Activated naive CD4-positive, alpha-beta T cell (primary cell): ENCODE measurements at places on chromosomes 7 and 10.

GRCh38 chr7:110337646-110338045 is 753.3 kb upstream of the LRRN3 start:
- DNase-seq = no peak

- no peak for DNase-seq
Measured at GRCh38 chr7:90605055-90605454, 8.9 kb downstream of the CDK14 start.

- no peak for DNase-seq
Measured at GRCh38 chr7:55130395-55131141, 111.8 kb downstream of the EGFR start.

GRCh38 chr7:156590212-156590611 is 50.4 kb upstream of the RNF32 start:
- DNase-seq = no peak

DNA sequence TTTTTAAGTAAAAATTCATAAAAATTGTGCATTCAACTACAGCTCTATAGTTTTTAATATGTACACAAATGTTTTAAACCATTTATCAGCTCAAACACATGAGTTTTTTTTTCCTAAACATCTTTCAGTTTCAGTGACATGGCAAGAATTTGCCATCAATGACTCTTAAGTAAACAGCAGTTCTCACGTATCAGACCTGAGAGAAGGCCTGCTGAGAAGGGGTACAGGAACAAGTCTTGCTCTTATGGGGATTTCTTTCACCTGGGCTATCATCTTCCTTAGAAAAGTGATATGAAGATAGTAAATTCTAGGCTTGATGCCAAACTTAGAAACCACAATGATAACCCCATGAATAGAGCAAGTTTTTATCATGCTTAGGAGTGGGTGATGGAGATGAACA is 467.8 kb downstream of the ARL4A start:
- DNase-seq = no peak

DNA sequence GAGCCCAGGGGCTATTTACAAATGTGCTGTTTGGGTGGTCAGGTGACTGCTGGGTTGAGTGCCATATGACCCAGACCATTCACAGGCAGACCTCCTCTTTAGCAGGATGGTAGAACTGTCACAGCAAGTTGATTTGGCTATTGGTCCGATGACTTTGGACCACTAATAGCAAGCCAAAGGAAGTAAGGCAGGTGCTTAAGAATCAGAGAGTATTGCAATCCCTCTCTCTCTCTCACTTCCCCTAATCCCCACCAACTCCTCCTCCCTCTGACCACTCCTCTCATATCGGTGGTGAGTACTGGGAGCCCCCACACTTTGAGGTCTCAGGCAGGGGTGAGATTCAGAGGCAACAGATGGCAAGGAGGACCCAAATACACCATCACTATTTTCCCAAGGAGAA is 165.3 kb downstream of the TRIL start:
- DNase-seq = no peak

- no peak for DNase-seq
Measured at GRCh38 chr7:19333706-19334105, 188.5 kb upstream of the FERD3L start.

GRCh38 chr7:6221340-6222319 is 50.8 kb downstream of the CYTH3 start:
- no peak for DNase-seq

DNA sequence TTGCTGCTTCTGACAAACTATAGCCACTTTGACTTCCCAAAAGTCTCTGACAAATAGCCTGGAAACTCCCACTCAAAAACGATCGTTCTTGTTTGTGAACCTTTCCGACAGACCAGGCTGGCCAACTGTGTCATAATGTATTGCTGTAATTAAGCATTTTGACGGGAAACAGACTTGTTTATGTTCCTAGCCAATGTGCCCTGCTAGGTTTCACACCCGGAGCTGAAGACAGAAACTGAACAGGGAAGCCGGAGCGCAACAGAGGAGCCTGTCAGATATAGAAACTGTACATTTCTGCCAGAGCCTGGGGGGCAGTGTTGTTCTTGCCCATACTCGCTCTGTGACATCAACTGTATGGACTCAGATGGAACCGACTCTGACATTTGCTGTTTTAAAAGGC is 55.3 kb upstream of the C7orf33 start:
- DNase-seq = no peak

DNA sequence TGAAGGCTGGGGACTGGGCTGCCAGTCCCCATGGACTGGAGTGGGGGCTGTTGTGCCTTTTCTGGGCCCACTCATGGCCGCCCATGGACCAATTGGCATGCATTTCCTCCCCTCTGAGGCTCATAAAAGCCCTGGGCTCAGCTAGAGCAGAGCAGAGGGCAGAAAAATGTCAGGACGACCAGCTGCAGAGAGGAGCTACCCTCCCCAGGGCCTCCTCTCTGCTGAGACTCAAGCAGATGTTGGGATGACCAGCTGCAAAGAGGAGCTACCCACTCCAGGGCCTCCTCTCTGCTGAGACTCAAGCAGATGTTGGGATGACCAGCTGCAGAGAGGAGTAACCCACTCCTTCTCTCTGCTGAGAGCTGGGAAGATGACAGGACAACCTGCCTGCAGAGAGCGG is 20.3 kb upstream of the NUB1 start:
- no peak for DNase-seq

GRCh38 chr10:86207226-86207625 is 159.4 kb downstream of the GRID1 start:
- no peak for DNase-seq

DNA sequence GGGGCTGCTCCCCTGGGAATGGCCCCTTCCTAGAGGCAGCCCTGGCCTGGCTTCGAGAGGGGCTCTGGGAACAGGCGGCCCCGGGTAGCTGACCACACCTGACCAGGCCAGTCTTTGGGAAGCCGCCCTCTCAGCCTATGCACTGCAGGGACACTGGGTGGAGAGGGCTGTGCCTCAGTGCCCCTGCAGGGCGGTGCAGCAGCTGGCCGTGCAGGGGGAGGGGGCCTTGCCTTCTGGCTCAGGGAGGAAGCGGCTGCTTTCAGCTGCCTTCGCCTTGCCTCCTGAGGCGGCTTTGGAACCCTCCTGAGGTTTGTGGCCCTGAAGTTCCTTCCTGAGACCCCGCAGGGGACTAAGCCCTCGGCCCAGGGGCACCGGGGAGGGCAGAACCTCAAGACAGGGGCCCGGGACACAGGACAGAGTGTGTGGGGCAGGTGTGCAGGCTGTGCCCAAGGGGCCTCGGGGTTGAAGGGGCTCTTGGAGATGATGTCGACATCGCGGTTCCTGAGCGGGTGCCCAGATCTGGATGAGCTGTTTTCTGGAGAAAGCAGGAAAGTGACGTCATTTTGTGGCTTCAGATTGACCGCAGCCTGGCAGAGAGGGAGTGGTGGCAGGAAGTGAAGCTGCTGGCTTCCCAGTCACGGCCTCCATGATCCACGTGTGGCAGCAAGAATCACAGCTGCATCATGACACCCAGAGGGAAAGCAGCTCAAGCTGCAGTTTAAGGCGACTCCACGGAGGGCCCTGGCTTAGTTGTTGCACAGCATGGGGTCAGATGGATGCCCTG is 17.7 kb downstream of the ADAM8 start:
- DNase-seq = no peak

DNA sequence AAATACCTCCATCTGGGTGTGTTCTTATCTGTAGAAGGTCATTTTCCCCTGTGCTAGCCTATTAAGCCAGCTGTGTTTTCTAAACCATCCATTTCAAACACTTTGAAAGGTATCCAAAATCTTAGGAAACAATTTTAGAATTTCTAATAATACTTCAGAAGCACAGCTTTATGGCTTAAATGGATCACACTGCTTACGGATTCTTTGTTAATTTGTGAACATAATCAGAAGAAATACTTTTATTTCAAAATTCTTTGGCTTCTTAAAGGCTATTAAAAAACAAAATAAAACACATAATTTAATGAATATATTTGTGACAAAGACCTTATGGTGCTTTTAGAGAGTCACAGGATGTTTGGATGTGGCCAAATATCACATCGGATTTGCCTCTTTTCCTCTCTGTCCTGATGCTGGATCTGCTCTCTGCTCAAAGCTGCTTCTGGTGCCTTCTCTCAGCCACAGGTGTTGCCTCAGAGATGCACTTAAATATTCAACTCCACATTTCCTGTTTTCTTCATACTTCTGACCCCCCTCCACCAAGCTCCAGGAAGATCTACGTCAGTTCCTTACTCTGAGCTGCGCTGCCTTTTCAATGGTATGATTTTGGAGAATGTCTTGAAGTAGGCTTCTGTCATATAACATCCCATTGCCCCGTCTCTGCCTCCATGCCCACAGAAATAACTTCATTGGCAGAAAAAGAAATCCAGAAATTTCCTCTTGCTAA is 230.6 kb downstream of the MLLT10 start:
- no peak for DNase-seq

- no peak for DNase-seq
Measured at GRCh38 chr7:45601816-45602540, 27.8 kb downstream of the ADCY1 start.

DNA sequence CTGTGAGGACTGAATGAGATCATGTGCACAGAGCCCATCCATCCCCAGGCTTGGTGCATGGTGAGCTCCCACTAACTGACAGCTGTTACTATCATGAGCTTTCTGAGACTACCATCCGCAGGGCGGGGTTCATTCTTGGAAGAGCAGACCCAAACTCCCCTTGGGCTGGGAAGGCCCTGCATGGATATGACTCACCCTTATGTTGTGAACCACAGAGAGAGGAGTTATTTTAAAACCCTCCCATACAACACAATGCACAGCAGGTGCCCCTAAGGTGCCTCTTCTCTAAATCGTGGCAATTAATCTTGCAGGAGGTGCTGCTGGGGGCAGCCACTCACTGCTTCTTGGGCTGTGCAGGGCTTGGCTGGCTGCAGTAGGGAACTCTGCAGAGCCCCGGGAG is 219.1 kb downstream of the GFRA1 start:
- no peak for DNase-seq

DNA sequence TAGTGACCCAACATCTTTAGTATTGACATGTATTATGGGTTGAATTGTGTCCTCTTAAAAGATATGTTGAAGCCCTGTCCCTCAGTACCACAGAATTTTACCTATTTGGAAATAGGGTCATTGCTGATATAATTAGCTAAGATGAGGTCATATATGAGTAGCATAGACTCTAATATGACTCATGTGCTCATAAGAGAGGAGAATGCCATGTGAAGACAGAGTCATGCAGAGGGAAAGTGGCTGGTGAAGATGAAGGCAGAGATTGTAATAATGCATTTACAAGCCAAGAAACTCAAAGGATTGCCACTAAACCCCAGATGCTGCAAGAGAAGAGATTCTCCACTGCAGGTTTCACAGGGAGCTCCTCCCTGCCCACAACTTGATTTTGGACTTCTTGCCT is 496.4 kb downstream of the KIF20B start:
- DNase-seq = no peak

- DNase-seq = no peak
Measured at GRCh38 chr7:142749218-142749993, at the start of gene PRSS1. TSS of gene PRSS1 (plus strand) at chr7:142749472. CDS start at chr7:142749485, 13 bp downstream.

DNA sequence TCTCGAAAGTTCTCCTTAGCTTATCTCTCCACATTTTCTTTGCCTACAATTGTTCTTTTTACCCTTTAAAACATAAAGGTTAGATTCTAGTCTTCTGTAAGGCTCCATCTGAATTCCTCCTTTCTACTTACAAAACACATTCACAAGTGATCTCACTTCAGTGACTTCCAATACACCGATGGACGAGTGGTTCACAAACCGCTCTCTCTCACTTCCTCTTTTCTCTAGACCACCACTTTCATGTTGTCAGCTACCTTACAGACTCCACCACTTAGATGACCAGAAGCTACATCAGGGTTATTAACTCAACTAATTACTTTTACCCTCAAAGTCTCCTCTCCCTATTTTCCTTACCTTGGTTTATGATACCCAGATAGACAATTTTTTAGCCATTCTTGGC is 11.8 kb downstream of the MET start:
- DNase-seq = no peak

GRCh38 chr10:67306588-67307205 is 380.9 kb downstream of the LRRTM3 start:
- DNase-seq = no peak

- no peak for DNase-seq
Measured at GRCh38 chr10:101614663-101615524, 26.8 kb downstream of the DPCD start.

GRCh38 chr7:143245123-143245522 is 18.1 kb upstream of the GSTK1 start:
- DNase-seq = no peak

DNA sequence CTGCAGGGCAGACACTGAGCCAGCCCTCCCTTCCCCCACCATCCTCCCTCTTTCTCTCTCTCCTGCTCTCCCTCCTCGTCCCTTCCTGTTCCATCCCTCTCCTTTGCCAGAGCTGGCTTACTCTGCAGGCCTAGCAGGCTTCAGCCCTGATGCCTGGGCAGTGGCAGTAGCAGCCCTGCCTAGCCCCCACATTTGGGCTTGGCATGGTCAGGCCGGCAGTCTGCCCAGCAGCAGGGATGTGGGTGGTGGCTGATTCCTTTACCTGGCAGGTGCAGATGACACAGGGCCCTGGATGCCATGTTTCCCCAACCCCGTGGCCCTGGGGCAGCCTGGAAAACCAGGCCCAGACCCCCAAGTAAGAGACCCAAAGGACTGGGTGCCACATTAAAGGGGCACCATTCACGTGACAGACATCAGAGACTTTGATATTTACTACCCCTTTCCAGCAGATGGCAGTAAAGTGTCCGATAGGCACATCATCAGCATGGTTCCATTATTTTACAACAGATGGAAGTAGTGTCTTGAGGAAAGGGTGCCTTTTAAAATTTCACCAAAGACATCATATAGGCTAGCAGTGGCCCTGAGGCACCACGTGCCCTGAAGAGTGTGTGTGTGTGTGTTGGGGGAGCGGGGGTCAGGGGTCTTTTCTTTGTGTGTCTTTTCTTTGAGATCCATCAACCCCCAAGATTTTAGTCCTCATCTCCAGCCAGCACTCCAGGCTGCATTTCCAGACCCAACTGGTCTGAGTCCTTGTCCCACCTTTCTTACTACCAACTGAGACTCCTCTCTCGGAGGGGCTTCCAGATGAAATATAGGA is 5.9 kb downstream of the KCP start:
- no peak for DNase-seq

DNA sequence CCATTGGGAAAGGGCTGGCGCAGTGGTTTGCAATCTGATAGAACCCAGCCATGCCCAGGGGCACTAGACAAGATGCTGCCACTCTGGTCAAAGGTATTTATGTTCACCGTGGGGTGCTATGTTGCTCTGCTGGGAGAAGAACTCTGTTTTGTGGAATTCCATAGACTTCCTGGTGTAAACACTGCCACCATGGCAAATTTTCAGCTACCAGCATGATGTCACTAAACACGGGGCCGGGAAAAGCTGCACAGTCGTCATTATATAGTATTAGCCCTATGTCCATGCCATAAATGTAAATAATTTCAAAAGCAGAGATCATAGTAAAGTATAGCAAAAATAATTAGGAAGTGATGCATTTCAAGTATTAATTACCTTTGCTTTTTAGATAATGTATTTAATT is 500.6 kb downstream of the PARD3 start:
- no peak for DNase-seq
